Stimulated activated CD8-positive, alpha-beta memory T cell treated with anti-CD3 and anti-CD28 coated beads, Interleukin-2, amount 100 ng/mL, for 1 hour (primary cell): ENCODE measurements at places on chromosomes 16 and 17.

- no peak for DNase-seq
Observed at GRCh38 chr17:78884148-78884825, 18.7 kb downstream of the CEP295NL start.

DNA sequence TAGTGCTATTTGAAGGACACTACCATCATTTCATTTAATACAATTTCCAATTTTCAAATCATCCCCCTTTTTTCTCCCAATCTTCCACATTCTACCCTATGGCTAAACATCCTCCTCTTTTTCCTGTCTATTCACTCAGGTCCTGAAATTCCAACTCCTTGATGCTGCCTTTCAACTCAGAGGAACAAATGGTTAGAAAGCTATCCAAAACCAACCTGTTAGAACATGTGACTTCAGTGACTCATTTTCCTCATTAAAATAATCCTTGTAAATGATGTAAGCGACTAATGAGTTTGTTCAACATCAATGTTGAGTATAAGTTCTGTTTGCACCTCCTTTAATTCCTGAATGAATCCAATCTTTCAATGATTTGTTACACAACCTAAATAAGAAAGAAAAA is 5.5 kb downstream of the PSMD12 start:
- no peak for DNase-seq

- no peak for DNase-seq
Observed at GRCh38 chr16:23274968-23275367, 27.1 kb upstream of the SCNN1B start.

GRCh38 chr16:73433731-73434307 is 385.9 kb upstream of the ZFHX3 start:
- DNase-seq = no peak

DNA sequence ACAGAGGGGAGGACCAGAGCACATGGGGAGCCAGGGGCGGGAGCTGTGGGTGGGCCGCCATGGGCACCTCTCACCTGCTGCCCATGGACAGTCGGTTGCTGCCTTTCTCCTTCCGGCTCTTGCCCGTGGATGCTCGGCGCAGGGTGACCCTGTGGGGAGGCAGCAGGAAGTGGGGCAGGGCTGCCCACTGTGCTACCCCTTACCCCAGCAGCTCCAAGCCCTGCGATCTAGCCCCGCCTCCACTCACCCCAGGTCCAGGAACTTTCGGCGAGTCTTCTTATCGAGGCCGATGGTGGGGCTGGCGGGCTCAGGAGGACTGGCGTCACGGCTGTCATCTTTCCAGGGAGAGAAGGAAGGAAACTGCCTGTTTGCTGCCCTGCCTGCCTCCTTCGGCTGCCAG is 14.2 kb downstream of the SAMD14 start:
- no peak for DNase-seq

- no peak for DNase-seq
Observed at GRCh38 chr17:60968266-60968665, 290.6 kb downstream of the BCAS3 start.

DNA sequence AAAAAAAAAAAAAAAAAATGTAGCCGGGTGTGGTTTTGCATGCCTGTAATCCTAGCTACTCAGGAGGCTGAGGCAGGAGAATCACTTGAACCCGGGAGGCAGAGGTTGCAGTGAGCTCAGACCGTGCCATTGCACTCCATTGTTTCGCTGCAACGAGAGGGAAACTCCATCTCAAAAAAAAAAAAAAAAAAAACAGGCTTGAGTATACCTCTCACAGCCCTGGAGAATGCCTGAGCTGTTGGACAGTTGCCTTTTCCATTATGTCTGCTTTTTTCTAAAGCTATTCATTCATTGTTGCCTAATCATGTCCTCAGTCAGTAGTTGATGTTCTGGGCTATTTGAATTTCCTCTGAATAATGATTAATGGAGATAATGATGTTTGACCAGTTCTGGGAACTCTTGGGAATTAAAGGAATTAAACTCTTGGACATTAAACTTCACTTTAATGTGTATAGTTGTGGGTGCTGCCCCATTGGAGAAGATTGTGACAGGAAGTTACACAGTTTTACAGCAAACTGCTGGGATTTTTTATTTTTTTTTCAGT is 11.8 kb downstream of the HMOX2 start:
- no peak for DNase-seq

DNA sequence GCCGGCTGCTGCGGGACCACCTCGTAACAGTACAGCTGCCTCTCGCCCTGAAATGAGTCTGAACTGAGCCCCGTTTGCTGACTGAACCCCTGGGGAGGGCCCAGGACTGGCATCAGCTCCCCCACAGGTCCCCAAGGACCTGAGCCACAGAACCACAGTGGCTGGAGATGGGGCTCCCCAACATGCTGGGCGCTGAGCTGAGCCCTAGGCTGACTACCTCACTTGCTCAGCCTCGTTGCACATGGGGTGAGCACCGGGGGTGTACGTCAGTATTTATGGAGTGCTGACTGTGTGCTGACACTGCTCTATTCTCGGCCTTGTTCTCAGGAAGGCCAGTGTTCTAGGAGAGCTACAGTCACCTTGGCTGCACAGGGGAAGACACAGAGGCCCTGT is 6.6 kb upstream of the VASN start:
- DNase-seq = no peak

DNA sequence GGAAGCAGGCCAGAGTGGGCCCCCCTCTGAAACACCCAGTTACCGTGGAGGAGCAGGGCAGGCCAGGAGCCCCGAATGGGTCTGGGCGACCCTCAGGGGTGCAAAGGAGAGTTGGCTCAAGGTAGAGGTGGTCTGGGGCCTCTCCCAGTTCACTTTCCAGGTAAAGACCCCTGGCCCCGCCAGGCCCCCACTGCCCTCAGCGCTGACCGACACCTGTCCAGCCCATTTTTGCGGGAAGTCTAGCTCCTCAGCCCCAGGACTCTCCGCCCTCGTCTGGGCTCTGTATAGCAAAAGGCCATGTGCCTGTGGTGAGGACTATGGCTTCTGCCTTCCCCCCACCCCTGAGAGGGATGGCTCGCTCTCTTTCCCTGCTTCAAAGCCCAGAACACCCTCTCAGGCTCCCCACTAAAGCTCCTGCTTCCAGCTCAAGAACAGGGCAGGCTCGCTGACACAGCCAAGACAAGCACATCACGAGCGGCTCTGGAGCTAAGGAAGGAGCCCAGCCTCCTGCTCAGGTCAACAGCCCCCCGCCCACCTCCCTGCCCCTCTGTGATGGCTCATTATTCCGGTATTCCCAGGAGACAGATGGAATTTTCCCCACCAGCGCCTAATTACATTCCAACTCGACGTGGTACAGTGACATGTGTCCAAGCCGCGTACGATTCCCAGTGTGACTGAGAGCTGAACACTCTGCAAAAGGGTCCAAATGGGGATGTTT is 59.4 kb downstream of the RTN4RL1 start:
- DNase-seq = no peak
